ENCODE measurements at places on chromosomes 6 and 20.

DNA sequence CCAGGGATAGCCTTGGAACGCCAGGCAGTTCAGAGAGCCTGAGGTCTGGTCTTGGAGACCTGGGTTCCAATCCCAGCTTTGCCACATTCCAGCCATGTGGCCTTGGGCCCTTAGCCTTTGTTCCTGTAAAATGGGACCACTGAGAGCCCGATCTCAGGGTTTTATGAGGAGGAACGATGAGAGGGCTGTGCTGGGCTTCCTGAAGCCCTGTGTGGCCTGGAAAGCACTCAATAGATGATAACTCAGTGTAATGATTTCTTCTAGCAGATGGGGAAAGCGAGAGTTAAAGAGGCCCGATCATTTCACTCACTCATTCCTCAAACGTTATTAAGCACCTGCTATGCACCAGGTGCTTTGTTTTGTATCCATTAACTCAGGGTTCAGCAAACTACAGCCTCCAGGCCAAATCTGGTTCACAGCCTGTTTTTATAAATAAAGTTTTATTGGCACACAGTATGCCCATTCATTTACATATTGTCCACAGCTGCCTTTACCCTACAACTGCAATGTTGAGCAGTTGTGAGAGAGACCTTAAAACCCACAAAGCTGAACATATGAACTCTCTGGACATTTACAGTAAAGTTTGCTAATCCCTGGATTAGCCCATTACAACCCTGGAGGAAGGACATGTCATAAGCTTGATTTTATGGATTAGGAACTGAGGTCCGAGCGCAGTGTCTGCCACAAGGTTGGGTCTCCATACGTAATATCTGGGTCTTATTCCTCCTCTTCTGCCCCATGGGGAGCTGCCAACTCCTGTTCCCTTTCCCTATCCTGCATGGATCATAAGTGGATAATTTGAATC lies 90.4 kb downstream of the CEBPB start:
- no peak for DNase-seq

- no peak for DNase-seq
Observed at GRCh38 chr6:145819994-145820393, 5.4 kb upstream of the FBXO30 start.

DNA sequence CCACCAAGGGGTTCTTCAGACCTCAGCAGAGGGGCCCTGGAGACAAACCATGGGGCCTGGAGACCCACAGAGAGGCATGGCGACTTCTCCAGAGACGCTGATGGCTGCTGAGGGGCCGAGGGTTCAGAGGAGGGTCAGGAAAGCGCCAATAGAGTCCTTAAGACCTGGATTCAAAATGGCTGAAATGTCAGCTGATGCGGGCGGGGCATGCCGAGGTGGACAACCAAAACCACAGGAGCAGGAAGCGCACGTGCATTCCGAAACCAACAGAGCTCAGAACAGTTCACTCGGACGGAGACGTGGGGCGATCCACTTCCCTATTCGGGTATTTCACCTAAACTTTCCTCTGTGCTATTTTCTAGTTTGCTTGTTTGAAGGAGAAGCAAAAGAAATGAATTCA lies 99.9 kb upstream of the RIN2 start:
- DNase-seq = no peak

DNA sequence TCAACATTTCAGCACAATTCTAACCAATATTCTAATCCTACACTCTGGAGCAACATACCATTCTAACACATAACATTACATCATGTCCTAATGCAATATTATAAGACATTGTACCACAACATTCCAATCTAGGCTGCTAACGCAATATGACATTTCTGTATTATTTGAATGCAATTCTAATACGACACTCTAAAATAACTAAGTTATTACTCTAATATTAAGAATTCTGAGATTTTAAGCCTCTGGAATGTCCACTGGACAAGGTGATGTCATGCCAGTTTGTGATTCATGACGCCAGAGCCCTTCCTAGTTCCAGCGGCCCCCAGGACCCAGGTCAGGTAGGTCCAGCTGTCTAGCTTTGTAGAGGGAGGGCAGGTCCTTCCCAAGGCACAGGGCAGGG lies 69.7 kb upstream of the SIRPA start:
- DNase-seq = no peak

DNA sequence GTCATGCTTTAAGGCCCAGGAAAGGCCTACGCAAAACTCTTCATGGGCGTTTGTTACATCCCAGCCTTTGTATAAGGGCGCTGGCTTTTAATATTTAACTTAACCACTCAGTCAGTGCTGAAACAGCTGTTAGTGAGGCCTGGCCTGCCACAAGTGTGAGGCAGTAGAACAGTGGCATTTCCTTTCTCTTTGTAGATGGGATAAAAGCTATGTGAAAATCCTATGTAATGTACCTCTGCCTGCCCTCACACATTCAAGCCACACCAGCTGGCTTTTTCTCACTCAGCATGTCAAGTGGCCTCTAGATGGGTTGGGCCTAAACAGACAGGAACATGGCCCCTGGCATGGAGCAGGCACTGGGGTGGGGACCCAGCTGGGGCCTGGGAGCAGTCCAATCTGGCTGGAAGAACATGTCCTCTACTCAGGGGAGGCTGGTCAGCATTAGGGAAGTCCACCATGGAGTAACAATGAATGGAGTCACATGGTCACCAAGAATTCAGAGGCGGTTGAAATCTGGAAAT lies 20.7 kb downstream of the CGA start:
- DNase-seq = no peak

DNA sequence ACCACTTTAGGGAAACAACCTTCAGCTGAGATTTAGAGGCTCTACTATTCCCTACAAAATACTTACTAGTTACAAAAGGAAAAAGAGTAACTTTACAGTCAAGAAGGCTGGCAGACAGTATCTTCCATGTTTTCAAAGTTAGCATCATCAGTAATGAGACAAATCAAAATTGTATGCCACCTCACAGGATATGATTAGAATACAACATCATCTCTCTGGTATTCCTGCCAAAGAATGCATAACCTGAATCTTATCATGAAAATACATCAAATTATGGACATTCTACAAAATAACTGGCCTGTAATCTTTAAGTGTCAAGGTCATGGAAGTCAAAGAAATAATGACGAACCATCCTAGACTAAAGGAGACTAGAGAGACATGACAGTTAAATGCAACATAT lies 38.4 kb downstream of the CDK5RAP1 start:
- DNase-seq = no peak

GRCh38 chr6:89750338-89750737 lies 69.3 kb downstream of the MDN1 start:
- no peak for DNase-seq

DNA sequence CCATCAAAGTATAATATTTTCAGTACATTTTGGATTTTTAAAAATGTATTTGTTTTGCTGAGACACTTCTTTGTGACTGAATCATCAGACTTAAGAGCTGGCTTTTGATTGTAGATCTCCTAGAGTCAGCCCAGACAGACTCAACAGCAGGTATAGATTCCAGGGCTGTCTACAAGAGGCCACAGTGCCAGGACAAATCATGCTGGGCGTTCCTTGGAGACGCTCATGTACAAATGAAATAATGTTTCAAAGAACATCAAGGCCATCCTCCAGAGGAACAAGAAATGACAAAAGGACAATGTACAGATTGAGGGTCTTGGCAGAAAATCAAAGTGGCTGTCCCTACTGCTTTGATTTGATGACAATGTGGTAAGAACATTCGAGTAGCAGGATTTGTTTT lies 369.3 kb downstream of the GRIK2 start:
- no peak for DNase-seq

- DNase-seq = no peak
Observed at GRCh38 chr6:48229841-48230240, 118.8 kb upstream of the PTCHD4 start.

GRCh38 chr6:163146036-163146435 lies 268.5 kb upstream of the QKI start:
- DNase-seq = no peak

- no peak for DNase-seq
Observed at GRCh38 chr20:36017048-36017951, 48.9 kb downstream of the CNBD2 start.

DNA sequence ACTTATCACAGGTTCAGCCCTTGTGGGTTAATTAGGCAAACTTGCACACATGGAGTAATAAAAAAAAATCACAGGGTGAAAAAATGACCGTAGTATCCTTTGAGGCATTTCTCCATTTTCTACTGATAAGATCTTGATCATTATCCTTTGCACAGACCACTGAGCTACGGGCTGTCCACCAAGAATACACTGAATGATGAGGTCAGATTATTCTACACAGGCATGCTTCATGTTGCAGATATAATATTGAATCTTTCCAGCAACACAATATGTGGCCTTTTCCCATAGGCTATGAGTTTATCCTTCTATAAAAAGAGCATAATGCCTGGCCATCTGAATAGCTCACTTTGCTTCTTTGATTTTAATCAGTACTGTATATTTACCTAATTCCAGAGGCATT lies 168.9 kb downstream of the FRK start:
- no peak for DNase-seq

DNA sequence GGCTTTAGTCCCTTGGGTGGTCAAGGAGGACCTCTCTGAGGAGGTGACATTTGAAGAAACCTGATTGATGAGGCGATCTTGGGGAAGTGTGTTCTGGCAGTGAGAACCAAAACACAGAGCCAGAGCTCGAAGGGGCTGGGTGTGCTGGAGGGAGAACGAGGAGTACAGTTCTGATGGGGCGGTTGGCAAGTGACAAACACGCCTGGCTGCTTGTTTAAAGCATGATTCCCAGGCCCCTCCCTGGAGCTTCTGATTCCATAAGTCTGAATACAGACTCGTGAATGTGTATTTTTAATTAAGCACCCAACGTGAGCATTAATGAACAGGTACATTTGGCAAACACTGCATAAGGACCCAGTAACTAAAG lies 886 bp upstream of the NFATC2 start:
- no peak for DNase-seq

DNA sequence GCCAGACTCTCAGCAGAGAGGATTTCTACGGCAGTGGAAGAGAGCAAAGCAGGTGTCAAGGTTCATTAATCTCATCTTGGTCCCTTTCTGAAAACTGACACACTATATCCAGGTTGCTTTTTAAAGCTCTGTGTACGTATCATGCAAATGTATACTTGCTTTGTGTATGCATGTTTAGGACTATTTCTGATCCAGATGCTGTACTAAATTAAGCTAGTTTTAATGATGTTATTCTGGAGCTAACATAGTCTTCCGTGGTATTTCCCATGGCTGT lies 59.2 kb upstream of the SNX9 start:
- DNase-seq = no peak

- no peak for DNase-seq
Observed at GRCh38 chr6:72955666-72956065, 269.6 kb downstream of the KHDC1L start.

Measured in stimulated activated CD4-positive, alpha-beta T cell treated with anti-CD3 and anti-CD28 coated beads, Interleukin-1b, Interleukin-23, amount 100 ng/mL, for 1 hour (primary cell).